Lower leg skin (tissue), 4 donors: ENCODE measurements at places on chromosomes 4 and X. TPM values are rescaled to one million over a fixed set of nuclear protein-coding genes. Genes with fewer than 3 reads are reported as not detected.

Gene TCEAL7
- 1.8 TPM for total RNA-seq

Gene PIN4
- total RNA-seq: 4.6 TPM

Gene MAGED4
- total RNA-seq: not detected

Gene EXOC1L
- not detected for total RNA-seq

DNA sequence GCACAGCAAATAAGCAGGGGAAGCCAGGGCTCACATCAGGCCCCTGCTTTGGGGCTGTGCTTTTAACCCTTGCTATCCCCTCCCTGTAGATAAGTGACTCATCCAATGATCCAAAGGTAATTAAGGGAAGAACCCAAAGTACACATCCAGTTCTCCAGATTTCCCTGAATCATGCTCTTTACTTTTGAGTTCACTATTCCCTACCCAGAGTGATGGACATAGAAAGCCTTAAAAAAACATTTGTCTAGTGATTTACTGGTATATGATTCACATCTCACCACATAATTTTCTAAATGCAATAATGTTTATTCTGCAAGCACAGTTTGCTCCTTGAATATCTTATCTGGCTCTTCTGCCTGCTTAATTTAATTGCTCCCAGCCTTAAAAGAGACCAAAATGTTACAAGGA, 136.2 kb downstream of the PPP3CA start:
- DNase-seq: no peak

DNA sequence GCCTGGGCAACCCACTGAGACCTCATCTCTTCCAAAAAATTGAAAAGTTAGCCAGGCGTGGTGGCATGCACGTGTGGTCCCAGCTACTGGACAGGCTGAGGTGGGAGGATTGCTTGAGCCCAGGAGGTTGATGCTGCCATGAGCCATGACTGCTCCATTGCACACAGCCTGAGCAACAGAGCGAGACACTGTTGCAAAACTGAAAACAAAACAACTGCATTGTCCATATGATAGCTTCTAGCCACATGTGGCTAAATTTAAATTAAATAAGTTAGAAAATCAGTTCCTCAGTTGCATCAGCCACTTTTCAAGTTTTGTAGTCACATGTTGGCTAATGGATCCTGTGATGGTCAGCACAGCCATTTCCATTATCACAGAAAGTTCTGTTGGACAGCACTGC, 67.9 kb downstream of the GAB1 start:
- no peak for DNase-seq

DNA sequence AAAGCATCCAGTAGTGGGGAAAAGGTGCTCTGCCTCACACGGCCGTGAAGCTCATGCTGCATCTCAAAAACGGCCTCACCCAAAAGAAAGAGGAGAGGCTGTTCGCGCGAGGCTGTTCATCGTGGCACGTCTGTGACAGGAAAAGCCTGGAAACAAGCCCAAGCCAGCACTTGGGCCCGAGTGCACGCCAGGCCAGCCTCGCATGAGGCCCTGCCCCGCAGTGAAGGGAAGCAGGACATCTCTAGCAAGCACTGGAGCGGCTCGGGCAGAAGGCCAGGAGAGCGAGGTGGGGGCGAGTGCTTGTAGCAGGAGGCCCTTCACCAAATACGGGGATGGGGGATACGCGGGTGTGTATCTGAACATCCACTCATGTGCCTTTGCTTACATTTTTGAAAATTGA, 39.9 kb upstream of the MXD4 start:
- no peak for DNase-seq

DNA sequence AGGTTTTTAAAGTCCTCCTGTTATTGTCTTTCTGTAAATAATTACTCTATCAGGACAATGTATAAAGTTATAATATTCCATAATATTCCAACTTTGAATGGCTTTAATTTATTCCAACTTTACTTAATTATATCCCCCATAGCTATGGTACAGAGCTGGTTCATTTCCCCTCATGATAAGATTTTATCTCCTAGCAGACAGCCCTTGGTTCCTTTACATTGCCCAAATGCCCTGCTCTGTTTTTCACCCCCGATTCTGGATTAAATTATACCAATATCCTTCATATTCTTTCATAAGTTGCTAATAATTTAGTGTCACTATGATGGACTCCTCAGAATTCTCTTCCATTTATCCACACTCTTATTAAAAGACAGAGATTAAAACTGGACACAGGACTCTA, 340.5 kb downstream of the MAPK10 start:
- DNase-seq: no peak

DNA sequence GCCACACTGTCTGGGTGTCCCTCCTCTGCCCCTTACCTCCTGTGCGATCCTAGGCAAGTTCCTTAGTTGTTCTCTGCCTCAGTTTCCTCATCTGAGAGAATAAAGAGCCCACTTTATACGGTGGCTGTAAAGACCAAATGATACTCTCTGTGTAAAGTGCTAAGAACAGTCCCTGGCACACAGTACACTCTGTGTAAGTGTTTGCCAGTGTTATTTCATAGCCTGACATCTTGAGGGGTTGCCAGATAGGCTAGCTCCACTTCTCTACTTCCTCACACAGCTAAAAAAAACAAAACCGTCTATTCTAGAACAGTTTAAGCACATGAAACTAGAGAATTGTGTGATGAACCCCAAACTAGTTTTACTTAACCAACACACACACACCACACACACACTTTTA, 17.1 kb downstream of the SPON2 start:
- no peak for DNase-seq

GRCh38 chr4:29079260-29079659, 1640.9 kb upstream of the PCDH7 start:
- DNase-seq: no peak

GRCh38 chrX:4110964-4111363, 397.5 kb upstream of the PRKX start:
- DNase-seq: no peak

DNA sequence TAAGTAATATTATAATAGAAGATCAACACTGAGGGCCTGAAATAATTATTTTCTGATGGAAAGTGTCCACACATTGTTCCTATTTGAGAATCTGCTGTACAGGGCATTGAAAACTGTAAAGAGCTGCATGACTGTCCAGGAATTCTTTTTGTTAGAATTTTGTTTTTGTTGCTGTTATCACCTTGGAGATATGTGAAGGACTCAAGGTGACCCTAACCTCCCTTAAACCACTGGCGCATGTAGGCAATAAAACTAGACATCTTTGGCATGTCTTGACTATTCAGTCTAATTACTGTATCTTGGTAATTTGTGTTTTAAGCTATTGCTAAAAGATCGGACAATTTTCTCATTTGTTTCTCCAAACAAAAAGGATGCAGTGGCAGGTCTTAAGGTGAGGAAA, 55.5 kb upstream of the SMIM10 start:
- no peak for DNase-seq

DNA sequence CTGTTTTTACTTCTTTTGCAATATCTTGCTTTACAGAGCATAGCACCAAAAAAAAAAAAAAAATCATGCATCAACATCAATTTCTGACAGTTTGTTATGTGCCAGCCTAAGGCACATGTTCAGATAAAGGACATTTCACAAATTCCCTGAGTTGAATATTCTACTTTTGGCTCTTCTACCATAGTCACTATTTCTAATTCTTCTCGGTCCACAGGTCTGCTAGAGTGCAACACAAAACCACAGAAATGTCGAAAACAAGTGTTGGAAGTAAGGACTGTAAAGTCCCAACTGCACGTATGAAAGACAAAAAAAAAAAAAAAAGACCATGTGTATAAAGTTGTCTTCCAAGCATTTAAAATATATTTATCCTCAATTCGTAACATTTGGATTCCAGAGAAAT, 494.2 kb upstream of the INTU start:
- no peak for DNase-seq
